ENCODE measurements at places on chromosomes 1 and 21.

DNA sequence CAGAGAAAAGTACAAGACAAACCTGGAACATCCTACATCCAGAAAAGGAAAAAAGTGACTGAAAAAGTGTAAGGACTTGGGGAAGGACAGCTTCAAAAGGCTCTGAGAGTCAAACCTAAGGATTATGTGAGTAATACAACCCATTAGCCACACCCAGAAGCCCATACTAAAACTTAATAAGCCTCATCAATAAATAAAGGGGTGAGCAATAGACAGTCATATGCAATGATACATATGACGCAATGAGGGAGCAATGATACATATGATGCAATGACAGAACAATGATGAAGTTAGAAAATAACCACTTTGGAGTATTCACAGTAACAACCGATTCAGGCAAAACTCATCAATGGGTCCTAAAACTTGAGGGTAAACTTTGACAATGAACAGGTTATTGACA lies 50.1 kb downstream of the BRWD1 start:
- no peak for DNase-seq

- DNase-seq, result no peak
Measured at GRCh38 chr1:161849518-161849917, 83.4 kb downstream of the ATF6 start.

DNA sequence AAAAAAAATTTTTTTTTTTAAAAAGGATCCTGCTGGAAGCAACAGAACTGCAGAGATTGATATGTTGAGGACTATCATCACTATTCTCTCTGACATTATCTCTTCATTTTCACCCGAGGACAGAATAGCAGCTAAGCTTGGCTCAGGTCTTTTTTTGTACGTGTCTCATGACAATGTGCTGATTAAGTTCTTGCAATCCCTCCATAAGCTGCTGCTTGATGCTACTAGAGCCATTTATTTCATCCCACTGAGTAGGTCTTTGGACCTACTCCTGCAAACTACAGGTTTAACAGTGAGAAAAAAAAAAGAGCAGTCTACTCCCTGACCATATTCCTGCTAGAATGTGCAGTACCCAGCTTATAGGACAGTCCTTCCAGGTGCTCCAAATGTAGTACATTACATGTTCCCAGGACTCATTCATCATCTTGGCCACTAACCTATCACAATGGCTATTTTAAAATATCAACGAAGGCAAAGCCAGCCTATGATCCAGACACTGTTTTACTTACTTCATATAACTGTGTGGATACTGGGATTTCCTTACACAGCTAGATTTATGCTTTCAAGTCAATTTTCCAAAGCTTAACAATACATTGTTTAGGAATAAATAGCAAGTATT lies 54.1 kb downstream of the ARHGAP29 start:
- DNase-seq, result no peak

DNA sequence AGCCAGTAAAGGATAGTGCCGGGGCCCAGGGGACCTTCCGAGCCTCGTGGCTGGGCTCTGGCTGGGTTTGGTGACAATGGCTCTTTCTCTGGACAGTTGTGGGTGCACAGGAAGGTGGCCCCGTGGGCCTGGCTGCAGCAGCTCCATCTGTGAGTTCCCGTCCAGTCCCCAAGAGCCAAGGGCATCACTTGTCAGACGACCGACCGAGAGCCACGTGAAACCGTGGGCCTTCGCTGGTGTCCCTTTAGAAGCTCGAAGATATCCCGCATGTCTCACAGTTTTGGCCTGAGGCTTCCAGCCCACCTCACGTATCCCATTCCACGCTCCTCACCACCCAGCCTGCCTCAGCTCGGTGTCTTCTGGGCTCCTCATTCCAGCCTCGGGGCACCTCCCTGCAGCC lies 27.2 kb upstream of the UMODL1 start:
- no peak for DNase-seq

GRCh38 chr1:220770245-220770913 lies 16.3 kb upstream of the MTARC1 start:
- no peak for DNase-seq

DNA sequence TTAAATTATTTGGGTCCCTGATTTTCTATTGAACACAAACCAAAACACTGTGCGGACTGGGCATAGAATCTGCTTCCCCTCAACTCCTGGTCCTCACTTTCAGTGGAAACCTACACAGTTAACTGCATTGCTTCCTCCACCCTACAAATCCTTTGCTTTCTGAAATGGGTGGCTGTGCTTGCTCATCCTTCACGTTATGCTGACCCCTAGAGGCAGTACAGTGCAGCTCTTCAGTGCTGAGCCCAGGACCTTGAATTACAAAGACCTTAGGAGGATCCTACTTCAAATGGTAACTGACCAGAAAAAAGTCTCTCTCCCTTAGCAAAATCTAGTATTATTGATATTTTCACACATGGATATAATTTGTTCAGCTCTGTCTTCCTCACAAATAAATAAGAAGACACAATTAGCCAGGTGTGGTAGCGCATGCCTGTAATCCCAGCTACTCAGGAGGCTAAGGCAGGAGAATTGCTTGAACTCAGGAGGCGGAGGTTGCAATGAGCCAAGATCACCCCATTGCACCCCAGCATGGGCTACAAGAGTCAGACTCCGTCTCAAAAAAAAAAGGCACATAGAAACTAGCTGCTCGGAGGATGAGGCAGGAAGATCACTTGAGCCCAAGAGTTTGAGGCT lies 63.4 kb upstream of the L1TD1 start:
- DNase-seq, result no peak

- DNase-seq, result no peak
Measured at GRCh38 chr1:185520188-185520920, 203.3 kb upstream of the IVNS1ABP start.

- DNase-seq, result no peak
Measured at GRCh38 chr1:204751480-204751879, 65.9 kb upstream of the LRRN2 start.

- DNase-seq, result no peak
Measured at GRCh38 chr21:40788635-40789034, 58.3 kb downstream of the DSCAM start.

- no peak for DNase-seq
Measured at GRCh38 chr1:194342484-194343262, 1156.3 kb upstream of the B3GALT2 start.

DNA sequence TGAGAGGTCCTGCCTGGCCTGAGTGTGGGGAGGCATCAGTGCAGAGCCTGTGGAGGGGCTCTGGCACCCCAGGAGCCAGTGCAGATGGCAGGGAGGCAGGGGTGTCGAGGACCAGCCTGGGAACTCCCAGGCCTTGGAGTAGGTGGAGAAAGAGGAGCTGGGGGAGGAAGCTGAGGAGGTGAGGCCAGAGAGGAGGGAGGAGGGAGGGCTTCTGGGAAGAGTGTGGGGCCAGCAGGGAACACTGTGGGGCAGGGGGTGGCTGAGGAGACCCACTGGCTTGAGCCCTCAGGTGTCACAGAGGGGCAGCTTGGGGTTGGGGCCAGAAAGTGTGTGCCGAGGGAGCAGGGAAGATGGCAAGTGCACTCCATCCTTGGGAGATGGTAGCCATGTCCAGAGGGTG lies 3.8 kb downstream of the COQ8A start:
- no peak for DNase-seq

- DNase-seq, result no peak
Measured at GRCh38 chr1:60847855-60848582, 234.3 kb upstream of the NFIA start.

GRCh38 chr1:231027971-231028370 lies 12.1 kb downstream of the FAM89A start:
- DNase-seq, result no peak

- DNase-seq, result no peak
Measured at GRCh38 chr1:93818570-93818959, 60.4 kb downstream of the DNTTIP2 start.

DNA sequence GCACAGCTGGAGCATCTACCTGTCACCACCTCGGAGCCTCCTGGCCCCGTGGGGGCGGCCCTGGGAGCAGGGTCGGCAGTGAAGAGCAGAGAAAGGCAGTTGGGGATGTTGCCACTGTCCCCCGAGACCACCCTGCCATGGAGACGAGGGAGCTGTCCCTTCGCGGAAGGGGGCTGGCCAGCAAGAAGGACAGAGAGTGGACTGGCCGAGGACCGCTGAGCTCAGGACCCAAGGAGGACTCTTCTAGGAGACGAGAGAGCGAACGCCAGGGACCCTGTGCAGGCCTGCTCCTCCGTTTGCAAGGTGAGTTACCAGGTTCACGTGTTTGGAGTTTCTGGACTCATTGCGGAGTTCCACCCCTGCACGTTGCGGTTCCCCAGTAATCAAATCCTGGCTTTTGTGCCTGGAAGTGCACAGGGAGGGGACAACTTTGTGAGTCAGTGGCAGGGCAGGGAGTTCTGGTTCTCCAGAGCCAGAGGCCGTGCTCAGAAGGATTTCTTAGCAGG lies 5.6 kb upstream of the POFUT2 start:
- DNase-seq, result peak; percentile 67

DNA sequence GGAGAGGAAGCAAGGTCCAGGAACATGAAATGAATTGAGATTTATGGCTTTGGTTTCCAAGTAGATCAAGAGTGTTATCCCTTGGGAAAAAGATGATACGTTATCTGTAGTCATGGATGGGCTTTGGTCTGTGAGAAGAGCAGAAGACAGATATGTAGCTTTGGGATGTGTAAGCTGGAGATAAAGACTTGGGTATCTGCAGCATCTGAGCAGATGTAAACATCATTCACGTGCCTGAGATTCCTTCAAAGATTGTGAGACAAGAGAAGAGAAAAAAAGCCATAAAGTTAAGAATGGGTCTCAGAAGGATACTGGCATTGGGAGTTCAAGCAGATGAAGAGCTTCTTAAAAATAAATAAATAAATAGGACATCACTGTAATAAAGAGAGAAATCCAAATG lies 217.8 kb downstream of the PTPRC start:
- DNase-seq, result no peak

DNA sequence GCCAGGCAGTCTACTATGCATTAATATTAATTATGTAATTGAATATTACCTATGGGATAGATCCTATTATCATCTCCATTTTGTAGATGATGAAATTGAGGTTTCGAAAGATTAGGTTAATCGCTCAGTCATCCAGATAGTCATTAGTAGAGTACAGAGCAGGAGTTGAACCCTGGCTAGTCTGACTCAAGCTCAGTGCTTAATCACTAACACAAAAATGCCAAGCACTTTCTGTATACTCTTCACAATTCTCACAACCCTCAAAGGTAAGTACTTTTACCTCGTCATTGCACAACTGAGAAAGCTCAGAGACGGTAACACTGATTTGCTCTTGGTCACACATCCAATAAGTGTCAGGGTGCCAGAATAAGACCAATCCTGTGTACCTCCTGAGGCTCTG lies 280.2 kb upstream of the PLXNA2 start:
- no peak for DNase-seq

- DNase-seq, result no peak
Measured at GRCh38 chr1:89808441-89809117, 12.3 kb upstream of the LRRC8D start.

DNA sequence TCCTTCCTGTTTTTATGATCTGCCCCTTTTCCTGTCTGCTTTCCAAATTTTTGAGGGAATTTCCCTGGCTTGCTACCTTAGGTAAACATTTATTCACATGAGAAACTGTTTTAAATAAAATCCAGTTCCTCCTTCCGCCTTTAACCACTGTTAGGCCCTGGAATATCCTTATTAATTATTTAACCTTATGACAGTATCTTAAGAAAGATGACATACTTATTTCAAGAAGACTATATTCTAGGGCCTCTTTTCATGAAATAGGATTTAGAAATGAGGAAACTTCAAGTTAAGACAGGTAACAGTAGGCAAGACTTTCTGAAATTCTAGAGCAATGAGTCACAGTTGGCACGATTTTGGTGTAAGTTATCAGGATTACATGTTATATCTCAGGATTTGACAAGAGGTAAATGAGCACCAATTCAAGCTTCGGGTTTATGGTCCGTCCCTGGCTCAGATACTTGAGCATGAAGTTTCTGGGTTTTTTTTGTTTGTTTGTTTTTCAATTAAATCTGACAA lies 2.0 kb upstream of the TNFSF18 start:
- no peak for DNase-seq

GRCh38 chr1:81329041-81329440 lies 471.7 kb upstream of the ADGRL2 start:
- DNase-seq, result no peak

DNA sequence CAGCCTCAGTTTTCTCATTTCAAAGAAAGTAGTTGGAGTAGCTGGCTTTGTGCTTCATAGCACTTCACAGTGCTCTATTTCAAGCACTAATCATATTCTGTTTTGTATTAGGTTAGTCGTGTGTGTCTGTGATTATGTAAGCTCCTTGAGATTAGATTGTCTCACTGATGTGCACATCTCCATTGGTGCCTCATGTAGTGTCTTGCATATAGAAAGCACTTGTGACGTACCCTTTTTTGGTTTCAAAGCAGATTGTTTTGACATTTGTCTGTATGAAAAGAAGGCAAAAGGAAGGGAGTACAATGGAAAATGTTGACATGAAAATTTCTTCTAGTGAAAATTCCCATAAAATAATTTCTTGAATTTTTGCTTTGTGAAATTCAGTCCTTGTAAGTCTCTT lies 13.9 kb downstream of the BTBD8 start:
- DNase-seq, result no peak

DNA sequence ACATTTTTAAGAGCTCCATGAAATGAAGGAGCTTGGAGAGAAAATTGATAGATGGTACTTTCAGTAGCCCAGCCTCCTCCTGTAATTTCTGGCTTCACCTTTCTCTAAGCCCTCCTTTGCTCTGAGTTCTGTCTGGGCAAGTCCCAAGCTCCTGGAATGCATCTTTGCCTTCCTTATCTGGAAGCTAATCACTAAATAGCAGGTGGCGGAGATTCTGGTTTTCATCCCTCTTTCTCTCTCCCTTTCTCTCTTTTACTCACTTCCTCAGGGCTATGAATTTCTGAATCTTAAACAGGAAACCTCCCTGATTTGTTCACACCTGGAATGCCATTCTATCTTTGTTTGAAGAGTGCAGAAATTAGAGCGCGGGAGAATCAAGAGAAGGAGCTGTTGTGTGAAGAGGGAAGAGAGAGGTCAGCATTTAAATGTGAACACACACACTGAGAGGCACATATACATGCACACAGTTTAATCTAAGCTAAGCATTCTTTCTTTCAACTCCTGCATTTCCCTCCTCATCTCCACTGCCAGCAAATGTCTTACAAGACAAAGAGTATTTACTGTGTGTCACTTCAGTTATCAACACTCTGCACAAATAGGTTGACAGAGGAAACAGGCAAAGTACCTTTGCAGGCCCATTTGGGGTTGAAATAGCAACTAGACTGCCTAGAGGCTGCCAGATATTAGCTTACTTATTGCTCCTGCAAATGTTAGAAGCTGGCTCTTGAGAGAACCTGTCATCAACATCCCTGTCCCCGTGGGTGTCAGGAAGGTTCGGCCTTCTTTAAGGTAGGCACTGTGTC lies 199.4 kb upstream of the CAMK1G start:
- DNase-seq, result no peak

- DNase-seq, result no peak
Measured at GRCh38 chr1:22830041-22830566, 119.5 kb downstream of the EPHB2 start.

GRCh38 chr1:210340841-210341240 lies 12.1 kb downstream of the HHAT start:
- no peak for DNase-seq

DNA sequence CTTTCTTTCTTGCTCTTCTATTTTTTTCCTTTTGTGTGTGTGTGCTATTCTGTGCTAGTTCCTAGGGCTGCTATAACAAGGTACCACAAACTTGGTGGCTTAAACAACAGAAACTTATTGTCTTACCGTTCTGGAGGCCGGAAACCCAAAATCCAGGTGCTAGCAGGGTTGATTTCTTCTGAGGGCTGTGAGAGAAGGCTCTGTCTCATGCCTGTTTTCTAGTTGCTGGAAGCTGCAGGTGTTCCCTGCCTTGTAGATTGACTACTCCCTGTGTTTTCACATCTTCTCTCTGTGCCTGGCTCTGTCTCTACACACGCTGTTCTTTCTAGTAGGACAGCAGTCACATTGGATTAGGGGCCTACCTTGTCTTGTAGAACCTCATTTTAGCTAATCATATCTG lies 150.9 kb upstream of the DSCAM start:
- no peak for DNase-seq
